ENCODE measurements at places on chromosomes 3 and 15. TPM values are rescaled to one million over a fixed set of nuclear protein-coding genes. Genes with fewer than 3 reads are reported as not detected.

Gene SLC28A1
- polyA plus RNA-seq: not detected

DNA sequence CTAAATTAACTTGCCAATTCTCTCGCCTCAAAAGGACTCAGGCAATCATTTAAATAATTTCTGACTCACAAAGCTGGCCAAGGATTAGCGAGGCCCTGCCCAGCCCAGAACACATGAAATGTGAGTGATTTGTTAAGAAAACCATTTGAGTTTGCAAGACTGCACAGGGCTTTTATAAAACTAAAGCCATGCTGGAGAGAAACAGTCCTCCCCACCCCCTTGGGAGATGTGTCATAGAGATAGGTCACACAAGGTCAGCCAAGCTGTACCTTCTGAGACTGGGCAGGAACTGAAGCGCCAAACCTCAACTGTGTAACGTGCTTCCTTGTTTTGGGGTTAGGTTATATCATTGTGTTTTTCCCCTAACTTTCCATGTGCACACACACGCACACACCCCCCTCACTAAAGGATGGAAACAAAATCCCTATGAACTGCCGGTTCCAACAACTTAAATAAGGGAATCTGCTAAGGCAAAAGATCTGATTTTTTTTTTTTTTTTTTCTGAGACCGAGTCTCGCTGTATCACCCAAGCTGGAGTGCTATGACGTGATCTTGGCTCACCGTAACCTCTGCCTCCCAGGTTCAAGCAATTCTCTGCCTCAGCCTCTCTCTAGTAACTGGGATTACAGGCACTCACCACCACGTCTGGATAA lies 8.1 kb downstream of the SPATA12 start:
- peaks cover 15% of the 10 kb centered on the region for H3K4me1 ChIP-seq
- no peaks in the 10 kb centered on the region for H3K36me3 ChIP-seq
- peak overlapping the region; percentile 84 for H3K27ac ChIP-seq
- H3K27me3 ChIP-seq: no peaks in the 10 kb centered on the region

DNA sequence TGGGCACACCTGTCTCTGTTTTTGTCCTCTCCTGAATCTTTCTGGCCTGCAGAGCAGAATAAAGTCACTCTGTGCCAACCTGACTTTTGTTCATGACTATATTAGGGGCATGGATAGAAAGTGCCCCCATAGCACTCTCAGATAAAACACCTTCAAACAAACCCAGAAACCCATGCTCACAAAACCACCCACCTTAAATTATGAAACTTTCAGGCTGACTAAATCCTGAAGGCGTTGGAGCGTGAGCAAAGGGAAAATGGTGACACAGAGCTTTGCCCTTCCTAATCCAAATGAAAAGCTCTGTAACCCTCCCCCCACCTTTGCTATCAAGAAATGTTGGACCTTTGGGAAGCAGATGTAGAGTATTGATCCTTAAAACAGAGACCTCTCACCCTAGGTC lies 138.9 kb downstream of the IGF1R start:
- no peak for DNase-seq
- H3K4me3 ChIP-seq: no peak overlapping the region
- H3K27me3 ChIP-seq: peaks cover 5% of the 10 kb centered on the region
- H3K27ac ChIP-seq: no peak overlapping the region

GRCh38 chr3:105885256-105885655 lies 16.4 kb upstream of the CBLB start:
- H3K4me3 ChIP-seq: no peak overlapping the region
- no peak overlapping the region for H3K27ac ChIP-seq
- no peaks in the 10 kb centered on the region for H3K36me3 ChIP-seq
- H3K4me1 ChIP-seq: peaks cover 12% of the 10 kb centered on the region
- H3K27me3 ChIP-seq: no peaks in the 10 kb centered on the region

DNA sequence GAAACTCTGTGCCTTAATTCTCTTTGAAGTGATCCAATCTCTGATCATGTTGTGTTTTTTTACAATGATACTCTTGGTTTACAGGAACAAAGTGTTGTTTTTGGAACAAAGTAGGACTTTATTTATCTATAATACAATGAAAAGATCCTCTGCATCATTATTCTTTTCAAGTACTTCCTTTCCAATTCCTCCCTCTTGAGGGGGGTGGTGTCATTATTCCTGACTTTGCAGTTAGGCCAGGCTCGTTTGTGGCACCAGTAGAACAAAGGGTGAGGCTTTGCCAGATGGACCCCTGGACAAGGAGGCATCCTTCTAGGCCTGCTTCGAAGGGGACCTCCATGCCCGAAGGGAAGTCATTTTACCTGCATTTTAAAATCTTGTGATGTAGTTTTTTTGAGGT lies 41.7 kb upstream of the ZBTB38 start:
- no peak overlapping the region for H3K27ac ChIP-seq
- H3K4me1 ChIP-seq: no peaks in the 10 kb centered on the region
- no peaks in the 10 kb centered on the region for H3K36me3 ChIP-seq
- no peak for DNase-seq
